ENCODE measurements at places on chromosomes 12 and 14.

- no peak for DNase-seq
Measured at GRCh38 chr12:89206390-89206789, 145.9 kb downstream of the DUSP6 start.

DNA sequence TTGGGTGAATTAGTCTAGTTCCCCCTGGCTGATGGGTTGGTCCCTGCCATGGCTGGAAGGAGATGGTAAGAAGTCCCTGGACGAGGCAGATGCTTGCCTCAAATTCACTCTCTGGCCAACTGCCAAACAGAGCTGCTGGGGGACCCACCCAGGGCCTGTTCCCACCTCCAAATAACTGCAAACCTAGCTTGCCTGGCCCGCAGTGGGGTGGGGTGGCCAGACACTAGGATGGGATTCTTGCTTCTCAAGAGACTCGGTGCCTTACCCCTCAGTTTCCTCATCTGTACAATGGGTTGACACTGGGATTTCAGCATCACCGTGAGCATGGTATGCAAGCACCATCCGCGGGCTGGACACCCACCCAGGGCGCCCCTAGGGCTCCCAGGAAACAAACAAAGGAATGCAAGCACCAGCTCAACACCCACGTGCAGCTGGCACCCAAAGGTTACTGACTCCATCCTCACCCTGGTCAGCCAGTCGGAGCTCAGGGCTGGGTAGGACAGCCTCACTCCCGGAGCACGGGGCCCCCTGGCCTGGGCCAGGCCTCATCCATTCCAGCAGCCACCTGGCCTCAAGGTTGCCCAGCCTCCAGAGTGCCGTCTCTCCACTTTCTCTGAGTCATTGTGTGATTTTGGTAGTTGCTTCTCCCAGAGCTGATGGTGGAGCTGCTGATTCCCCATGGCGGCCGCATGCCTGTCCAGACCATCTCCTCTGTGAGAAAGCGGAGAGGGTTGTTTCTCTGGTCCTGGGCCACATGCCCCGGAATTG, 205.2 kb upstream of the RTL1 start:
- DNase-seq: no peak

DNA sequence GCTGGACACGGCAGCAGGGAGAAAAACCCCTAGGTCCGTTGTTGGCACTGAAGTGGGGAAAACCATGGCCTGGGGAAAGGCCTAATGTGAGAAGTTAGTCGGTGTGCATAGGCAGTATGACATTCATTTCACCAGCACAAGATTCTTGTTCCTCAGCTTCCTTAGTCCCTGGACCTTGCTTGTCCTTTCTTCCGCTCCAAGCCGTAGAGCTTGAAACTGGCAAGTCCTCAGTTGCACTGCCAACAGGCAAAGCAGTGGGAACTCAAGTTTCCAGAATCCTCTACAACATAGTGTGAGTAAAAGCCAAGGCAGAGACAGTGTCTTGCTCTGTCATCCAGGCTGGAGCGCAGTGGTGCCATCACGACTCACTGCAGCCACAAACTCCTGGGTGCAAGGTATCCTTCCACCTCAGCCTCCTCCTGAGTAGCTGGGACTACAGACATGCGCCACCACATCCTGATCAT, 138.5 kb upstream of the AMIGO2 start:
- no peak for DNase-seq

- no peak for DNase-seq
Measured at GRCh38 chr14:44453433-44454171, 53.5 kb downstream of the FSCB start.

GRCh38 chr12:95766356-95767019, 24.1 kb downstream of the NTN4 start:
- no peak for DNase-seq

DNA sequence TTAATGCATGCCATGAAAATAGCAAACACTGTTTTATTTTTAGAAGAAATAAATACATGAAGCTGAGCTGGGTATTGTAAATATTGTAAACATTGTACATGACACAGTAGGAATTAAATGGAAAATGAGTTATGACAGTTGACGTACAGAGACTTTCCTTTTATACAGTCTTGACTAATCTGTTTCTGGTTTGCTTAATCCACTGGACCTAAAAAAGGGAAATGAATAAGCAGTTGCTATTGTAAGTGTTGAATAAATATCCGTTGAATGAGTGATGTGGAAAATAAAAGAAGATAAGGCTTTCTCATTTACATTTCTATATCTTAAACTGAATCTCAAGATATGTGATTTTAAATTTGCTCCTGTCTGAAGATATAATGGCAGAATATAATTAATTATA, 15.0 kb downstream of the PMCH start:
- DNase-seq: no peak

DNA sequence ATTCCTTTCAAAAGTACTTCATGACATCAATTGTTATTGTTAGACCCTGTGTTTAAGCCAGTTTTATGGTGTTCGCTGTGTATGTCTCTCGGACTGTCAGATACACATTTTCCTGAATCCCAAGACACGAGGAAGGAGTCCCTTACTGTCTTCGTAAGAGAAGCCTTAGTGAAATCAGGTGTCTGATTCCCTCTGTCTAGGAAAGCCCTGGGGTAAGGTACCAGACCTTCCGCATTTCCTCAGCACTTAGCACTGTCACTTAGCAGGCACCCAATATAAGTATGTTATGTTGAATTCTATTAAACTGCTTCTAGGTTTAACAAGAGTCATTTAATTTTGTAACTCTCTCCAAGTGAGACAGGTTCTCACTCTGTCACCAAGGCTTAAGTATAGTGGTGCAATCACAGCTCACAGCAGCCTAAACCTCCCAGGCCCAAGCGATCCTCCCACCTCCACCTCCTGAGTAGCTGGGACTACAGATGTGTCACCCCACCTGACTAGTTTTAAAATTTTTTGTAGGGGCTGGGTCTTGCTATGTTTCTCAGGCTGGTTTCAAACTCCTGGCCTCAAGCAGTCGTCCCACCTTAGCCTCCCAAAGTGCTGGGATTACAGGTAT, 111.0 kb downstream of the BBS10 start:
- DNase-seq: no peak

DNA sequence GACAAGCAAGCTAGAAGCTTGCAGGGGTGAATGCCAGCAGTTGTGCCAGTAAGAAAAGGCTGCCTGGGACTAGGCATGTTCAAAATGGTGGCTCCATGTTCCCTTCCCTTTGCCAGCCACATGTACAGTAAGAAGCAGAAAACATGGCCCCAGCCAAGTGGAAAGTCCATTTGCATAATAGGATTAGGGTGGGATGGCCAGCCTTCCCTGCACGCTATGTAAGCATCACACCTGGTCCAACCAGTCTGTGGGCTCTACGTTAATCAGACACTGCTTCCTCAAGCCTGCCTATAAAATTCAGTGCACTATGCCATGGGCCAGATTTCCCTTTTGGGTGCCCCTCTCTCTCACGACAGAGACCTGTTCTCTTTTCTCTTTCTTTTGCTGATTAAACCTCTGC, 288.4 kb downstream of the GXYLT1 start:
- no peak for DNase-seq

Measured in cortex of kidney (tissue), 1 donor.